Activated CD4-positive, alpha-beta T cell treated with anti-CD3 and anti-CD28 coated beads for 1 hour (primary cell): ENCODE measurements at places on chromosomes 11 and 22.
A peak's percentile ranks its signal among the peaks of the same experiment; 100 is the strongest.

- peak; percentile 32 for DNase-seq
Observed at GRCh38 chr11:118607401-118608359, at the start of gene PHLDB1. Gene PHLDB1 (plus strand): TSS chr11:118607615. CDS start chr11:118613837, 6,222 bp downstream.

DNA sequence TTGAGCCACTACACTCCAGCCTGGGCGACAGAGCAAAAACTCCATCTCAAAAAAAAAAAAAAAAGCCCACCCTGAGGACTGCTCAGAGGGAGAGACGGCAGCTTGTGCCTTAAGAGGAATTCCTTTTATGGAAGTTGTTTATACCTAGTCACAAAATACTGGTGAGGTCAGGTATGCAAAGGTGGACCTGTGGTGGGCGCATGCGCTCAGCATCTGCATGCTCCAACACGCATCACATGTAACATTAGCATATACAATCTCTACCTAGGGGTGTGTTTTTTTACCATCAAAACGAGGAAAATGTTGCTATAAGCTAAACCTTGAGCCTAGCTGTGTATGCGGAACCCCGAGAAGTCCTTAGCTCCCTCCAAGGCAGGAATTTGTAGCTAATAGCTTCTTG is 6.8 kb upstream of the SART1 start:
- no peak for DNase-seq

- DNase-seq: no peak
Observed at GRCh38 chr11:28616160-28616965, 508.2 kb downstream of the METTL15 start.

- no peak for DNase-seq
Observed at GRCh38 chr22:30043161-30043560, 37.1 kb upstream of the HORMAD2 start.

- DNase-seq: no peak
Observed at GRCh38 chr11:94152678-94153065, 24.0 kb downstream of the PANX1 start.

DNA sequence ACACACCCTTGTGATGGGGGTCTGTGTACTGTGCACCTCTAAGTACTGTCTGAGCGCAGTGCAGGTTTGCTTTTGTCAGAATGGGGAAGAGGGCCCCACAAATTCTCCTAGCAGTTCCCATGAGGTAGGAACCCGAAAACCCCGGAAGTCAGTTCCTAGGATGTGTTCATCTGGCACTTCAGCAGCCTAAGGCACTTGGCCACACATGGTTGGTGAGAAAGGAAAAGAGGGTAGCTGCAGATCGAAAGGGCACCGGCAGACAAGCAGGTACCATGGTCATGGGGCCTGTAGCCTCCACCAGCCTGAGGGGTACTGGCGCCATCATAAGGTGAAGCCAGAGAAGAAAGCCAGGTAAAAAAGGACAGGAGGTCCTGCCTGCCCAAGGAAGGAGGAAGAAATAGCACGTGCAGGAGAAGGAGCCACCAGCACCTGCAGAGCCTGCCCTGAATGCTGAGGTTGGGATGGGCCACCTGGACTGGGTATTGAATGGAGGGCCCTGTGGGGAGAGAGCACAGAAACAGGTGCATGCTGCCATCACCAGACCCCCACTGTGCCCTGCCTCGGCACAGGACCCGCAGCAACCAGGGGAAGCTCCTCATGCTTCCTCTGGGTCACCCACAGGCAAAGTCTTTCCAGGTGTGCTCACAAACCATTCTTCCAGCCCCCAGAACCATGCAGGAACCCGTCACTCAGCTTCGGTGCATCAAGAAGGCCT is 8.1 kb upstream of the CASTOR1 start:
- no peak for DNase-seq

DNA sequence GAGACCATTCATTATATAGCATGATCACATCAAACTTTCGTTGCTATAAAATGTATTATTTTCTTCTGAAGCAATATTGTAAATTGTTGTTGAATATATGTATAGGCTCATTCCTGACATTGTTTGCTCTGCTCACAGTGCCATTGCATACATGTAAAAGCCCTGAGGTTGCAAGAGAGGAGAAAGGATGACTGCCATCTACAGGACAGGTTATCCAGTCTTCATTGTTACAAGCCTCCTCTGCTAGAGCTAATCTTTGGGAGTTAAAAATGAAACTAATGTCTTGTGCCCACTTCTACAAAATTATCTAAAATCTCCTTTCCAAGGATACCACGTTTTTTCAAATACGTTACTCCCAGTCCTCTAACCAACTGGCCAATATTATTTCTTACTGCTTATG is 16.4 kb upstream of the OR5AL1 start:
- DNase-seq: no peak

- DNase-seq: no peak
Observed at GRCh38 chr11:130531061-130531460, 82.6 kb downstream of the ADAMTS15 start.

DNA sequence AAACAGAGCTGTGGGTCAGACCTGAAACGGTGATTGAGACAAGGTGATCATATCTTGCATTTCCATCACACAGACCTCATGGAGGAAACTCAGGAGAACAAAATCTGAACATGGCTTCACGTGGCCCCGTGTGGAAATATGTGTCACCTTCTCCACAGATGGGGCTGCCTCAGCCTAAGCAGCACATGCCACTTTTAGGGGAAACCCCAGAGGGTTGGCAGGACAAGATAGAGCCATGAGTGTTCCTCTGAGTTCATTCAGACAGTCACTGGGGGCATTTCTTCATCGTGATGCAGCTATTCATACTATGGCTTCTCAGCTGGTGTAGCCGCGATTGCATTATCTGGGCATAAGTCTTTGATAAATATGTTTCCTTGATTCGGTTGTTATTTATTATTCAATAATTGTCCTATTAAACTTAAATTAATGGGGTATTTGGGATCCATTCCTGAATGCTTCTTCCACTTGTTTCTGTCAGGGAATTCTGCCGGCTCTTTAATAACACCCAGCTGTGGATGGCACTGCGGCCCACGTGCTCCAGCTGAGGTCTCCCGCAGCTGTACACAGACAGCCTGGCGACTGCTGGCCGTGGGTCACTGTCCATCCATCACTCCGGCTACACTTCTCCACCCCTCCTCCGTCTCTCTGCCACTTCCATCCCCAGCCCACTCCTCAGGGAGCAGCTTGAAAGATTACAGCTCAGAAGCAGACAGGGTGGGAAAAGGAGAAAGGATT is 485.1 kb downstream of the OPCML start:
- DNase-seq: no peak

DNA sequence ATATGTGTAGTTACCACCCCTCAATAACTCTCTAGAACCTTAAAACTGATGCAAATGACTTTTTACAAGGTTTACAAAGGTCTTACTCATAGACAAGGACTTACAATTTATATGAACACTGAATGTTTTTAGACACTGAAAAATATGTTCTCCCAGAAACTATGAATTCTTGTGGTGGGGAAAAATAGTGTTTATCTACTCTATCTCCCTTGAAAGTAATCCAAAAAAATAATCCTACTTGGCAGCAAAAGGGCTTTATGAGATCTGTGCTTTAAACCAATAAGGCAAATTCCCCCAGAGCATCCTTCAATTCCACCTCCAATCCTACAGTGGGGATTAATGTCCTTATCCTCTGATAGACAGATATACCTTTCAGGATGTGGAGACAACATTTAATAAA is 1984.1 kb upstream of the RAG2 start:
- no peak for DNase-seq

- no peak for DNase-seq
Observed at GRCh38 chr11:19770277-19770676, 57.6 kb downstream of the NAV2 start.

DNA sequence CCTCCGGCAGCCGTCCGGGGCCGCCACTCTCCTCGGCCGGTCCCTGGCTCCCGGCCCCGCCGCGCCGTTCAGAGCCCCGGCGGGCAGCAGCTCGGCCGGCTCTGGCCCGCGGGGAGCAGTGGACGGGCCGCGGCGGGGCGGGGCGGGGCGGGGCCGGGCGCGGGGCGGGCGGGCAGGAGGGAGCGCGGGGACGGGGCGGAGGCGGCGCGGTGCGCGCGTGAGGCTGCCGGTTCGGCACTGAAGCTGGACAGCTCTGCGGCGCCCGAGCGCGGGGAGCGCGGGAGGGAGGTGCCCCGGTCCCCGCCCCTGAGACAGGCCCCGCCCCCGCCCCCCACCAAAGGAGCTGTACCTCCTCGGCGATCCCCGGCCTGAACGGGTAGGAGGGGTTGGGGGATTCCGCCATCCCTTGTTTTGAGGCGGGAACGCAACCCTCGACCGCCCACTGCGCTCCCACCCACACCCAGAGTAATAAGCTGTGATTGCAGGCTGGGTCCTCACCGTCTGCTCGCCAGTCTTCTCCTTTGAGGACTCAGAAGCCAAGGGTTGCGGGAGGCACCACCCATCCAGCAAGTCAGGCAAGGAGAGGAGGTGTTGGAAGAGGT is at the start of gene DRD2:
Gene DRD2, minus strand, starts transcription at position 239 of the 602 bp plus-strand sequence. CDS start 50,747 bp downstream, outside the sequence.
- no peak for DNase-seq

- DNase-seq: no peak
Observed at GRCh38 chr11:1305063-1305495, 4.4 kb downstream of the TOLLIP start.

GRCh38 chr11:43925063-43925931 is 17.1 kb upstream of the C11orf96 start:
- no peak for DNase-seq

GRCh38 chr22:43900206-43900605 is 8.4 kb upstream of the PNPLA5 start:
- no peak for DNase-seq

GRCh38 chr11:126874831-126875230 is 125.7 kb downstream of the KIRREL3 start:
- DNase-seq: no peak

GRCh38 chr22:41674846-41675340 is 13.8 kb downstream of the SNU13 start:
- no peak for DNase-seq

- no peak for DNase-seq
Observed at GRCh38 chr11:6357222-6357621, 33.1 kb upstream of the SMPD1 start.

GRCh38 chr11:34192481-34193401 is 87.3 kb downstream of the NAT10 start:
- DNase-seq: no peak

- no peak for DNase-seq
Observed at GRCh38 chr11:14424096-14424495, 65.1 kb upstream of the RRAS2 start.
